ENCODE measurements at places on chromosomes 12 and 14. TPM values are rescaled to one million over a fixed set of nuclear protein-coding genes. Genes with fewer than 3 reads are reported as not detected.

DNA sequence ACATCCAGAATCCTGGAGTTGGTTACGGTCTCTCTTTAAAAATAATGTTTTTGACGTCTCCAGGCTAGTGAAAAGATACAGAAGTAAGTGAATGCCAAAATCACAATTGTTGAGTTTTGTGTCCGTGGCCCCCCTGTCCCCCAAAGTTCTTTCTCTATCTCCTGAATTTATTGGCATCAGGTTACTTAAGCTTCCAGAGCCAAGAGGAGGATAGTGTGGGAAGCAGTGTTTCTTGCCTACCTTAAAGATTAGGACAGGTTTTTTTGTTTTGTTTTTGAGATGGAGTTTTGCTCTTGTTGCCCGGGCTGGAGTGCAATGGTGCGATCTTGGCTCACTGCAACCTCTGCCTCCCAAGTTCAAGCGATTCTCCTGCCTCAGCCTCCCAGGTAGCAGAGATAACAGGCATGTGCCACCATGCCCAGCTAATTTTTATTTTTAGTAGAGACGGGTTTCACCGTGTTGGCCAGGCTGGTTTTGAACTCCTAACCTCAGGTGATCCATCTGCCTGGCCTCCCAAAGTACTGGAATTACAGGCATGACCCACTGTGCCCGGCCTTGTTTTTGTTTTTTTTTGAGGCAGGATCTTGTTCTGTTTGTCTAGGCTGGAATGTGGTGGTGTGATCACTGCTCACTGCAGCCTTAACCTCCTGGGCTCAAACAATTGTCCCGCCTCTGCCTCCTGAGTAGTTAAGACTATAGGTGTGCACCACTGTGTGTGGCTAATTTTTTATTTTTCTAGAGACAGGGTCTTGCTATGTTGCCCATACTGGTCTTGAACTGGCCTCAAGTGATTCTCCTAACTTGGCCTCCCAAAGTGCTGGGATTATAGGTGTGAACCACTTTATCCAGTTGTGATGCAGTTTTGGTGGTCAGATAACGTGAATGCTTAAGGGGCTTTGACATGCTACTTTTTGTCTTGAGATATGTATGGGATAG, 5.4 kb downstream of the SRSF5 start:
- no peak for DNase-seq

DNA sequence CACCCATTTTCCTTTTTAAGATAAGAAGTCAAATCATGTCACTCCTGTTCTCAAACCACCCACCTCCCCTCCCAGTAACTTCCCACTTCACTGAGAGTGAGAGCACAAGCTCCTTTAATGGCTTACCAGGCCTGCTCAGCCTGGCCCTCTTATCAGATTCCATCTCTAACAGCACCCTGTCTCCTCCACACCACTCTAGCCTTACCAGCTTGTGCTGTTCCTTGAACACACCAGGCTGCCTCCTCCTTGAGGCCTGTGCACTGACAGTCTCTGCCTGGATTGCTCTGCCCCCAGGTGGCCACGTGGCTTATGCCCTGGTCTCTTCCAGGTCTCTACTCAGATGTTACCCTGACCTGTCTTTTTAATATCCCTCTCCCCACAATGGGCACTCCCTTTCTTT, 40.1 kb upstream of the EVL start:
- DNase-seq, result peak; percentile 37

CEBPE gene
- total RNA-seq, result not detected

CLEC2B gene
- not detected for total RNA-seq

ABCD2 gene
- total RNA-seq, result under 0.01 TPM

TMCC3 gene
- 22.7 TPM for total RNA-seq
